ENCODE measurements at places on chromosomes 16 and 17.

DNA sequence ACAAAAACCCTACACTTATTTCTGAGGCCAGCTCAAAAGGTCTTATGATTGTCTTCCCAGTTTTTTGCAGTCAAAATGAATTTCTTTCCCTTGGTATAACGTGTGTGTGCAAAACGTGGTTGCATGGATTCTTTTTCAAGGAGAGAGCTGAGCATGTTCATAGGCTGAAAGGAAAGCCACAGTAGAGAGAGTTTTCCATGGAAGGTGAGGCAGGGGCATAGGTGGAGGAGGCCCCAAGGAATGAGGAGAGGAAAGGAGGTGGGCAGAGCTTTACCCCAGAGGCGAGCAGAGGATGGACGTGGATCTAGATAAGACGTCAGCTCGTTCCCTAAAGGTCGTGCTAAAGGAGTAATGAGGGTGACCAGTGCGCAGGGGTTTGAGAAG, 22.8 kb downstream of the TRPV2 start:
- no peak for DNase-seq

DNA sequence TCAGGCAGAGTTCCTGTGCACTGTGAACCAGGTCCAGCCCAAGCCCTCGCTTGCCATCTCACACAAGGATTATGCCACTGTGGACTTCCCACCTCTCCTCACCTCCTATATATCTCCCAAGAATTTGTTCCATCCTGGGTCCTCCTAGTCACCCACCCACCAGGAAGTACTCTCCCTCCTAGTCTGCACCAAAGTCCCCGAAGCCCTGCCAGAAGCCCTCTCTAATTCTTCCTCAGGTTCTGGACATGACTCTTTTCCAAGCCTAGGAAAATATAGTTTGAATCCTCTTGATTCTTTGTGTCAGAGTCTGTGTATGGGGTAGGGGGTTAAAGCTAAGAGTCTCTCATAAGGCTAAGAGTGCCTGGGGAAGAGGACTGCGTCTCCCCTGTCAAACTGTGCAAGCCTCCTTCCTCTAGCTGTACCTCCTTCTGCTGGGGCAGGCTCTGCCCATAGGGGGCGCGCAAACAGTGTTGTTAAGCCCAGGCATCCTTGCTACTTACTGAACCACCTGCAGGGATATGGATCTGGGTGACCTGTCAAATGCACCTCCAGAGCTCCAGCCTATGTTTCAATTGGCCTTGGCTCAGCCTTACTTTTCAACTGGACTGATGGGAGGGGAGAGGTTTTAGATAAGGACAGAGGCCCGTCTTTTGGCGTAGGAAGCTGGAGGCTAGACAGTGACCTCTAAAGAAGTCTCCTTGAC, 16.6 kb upstream of the DLX4 start:
- peak; percentile 79 for DNase-seq

DNA sequence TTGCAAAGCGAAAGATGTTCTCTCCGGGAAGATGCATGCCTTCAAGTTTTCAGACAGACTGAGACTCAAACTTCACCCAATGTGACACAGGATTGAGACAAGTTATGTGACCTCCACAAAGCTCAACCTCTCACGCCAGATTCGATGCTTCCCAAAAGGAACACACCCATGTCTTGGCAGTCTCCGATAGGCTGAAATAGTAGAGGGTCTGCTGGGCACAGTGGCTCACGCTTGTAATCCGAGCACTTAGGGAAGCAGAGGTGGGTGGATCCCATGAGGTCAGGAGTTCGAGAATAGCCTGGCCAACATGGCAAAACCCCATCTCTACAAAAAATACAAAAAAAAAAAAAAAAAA, 22.1 kb downstream of the ZFHX3 start:
- DNase-seq, result no peak

- no peak for DNase-seq
Measured at GRCh38 chr16:80962879-80963278, 43.8 kb downstream of the CMC2 start.

DNA sequence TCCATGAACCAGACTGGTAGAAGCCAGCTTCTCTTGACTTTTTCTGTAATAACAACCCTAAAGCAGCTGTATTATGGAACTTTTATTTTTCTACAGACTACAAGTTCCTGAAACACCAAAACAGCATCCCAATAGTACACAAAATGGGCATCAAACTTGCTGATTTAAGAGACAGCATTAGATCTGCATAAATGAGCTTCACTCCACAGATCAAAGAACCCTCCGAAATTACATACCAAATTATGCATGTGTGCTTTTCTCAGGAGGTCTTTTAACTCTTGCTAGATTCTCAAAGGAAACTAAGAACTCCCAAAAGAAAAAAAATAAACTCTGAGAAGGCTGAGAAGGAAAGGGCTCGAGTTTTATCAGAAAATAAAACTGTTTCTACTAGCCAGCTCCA, 12.3 kb downstream of the UBE2G1 start:
- DNase-seq, result no peak

- no peak for DNase-seq
Measured at GRCh38 chr17:17525956-17526355, 29.8 kb upstream of the RASD1 start.

DNA sequence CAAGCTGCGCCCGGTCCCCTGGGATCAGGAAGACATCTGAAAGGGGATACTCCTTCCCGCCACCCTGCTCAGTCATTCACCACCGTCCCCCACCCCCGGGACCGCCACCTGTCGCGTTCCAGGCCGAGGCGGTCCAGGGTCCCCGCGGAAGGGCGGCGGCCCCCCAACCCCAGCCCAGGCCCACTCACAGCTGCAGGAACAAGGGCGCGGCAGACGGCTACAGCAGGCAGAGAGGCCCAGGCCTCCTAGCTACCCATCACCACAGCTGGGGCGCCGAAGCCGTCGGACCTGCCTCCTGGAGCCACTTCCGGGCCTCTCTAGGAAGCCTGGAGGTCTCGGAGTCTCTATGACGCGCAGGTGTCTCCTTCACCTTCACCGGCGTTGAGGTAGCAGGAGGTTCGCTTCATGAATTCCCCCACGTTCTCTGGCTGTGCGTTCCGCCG, at the start of gene SDR42E1:
Gene SDR42E1 (minus strand): TSS at position 272 of the 443 bp plus-strand sequence. CDS start 10,612 bp downstream, outside the sequence.
- peak; percentile 73 for DNase-seq

GRCh38 chr16:52460639-52461178, 86.2 kb downstream of the TOX3 start:
- no peak for DNase-seq

GRCh38 chr16:7964744-7965143, 625.6 kb downstream of the TMEM114 start:
- no peak for DNase-seq

- DNase-seq, result no peak
Measured at GRCh38 chr16:87424266-87424665, 32.1 kb downstream of the MAP1LC3B start.

GRCh38 chr16:363110-363765, 7.1 kb downstream of the MRPL28 start:
- DNase-seq, result no peak

DNA sequence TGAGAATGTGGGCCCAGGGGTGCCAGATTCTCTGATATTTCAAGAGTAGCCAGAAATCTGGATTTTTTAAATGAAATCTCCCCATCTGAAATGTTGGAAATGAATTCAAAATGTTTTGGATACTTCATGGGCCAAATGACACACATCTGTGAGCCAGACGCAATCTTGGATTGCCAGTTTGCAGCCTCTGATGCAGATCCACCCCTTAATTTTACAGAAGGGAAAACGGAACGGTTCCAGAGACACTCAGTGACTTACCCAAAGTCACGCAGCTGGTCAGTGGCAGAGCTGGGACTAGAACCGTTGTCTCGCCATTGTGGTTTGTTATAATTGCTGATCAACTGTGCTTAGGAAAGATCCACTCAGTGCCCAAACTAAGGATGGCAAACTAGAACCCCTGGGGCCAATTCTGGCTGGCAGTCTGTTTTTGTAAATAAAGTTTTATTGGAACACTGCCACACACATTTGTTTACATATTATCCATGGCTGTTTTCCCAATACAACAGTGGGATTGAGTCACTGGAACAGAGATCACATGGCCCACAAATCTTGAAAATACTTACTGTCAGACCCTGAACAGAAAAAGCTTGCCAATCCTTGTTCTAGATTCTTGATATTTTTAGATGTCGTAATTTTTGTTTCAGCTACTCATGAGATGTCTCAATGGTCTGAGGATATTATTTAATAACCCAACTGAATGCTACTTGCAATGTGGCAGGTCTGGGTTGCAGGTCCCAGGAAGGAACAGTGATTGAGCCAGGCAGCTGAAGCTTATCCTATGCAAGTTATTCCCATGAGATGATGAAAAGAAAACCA, 143.8 kb downstream of the AXIN2 start:
- DNase-seq, result no peak

DNA sequence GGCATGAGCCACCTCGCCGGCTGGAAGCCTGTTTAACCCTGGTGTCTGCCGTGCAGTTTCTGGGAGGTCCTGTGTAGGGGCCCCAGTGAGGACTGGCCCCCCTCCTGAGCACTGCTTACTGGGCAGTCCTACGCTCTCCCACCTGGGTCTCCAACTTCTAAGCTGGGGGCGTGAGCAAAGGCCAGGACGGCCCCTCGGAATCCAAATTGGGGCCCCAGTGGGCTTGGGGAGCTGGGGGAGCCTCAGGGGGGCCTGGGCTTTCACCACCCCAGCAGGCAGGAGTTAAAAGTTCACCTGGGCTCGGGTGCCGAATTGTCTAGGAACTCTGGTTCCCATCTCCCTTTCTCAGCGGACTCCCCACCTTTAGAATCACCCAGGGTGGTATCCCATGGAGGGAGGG, 7.2 kb upstream of the SLC38A10 start:
- DNase-seq, result no peak

DNA sequence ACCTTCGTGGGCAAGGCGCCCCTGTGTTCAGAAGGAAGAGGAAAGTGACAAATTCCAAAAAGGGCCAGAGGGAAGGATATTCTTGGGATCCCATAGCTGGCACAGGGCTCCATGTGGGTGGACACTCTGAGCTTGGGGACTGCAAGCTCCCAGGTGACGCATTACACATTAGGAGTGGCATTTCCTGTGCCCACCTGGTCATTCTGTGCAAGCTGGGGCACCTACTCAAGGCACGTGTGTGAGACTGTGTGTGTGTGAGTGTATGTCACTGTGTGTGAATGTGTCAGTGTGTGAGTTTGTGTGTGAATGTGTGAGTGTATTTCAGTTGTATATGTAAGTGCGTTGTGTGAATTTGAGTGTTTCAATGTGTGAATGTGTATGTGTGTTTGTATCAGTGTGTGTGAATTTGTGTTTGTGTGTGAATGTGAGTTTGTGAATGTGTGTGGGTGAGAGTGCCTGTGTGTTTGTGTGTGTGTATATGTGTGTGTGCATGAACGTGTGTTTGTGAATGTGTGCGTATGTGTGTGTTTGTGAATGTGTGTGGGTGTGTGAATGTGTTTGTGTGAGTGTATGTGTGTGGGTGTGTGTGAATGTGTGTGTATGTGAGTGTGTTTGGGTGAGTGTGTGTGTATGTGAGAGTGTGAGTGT, 1.6 kb upstream of the CD300A start:
- DNase-seq, result no peak

- DNase-seq, result no peak
Measured at GRCh38 chr16:10495031-10495345, 85.4 kb downstream of the EMP2 start.

DNA sequence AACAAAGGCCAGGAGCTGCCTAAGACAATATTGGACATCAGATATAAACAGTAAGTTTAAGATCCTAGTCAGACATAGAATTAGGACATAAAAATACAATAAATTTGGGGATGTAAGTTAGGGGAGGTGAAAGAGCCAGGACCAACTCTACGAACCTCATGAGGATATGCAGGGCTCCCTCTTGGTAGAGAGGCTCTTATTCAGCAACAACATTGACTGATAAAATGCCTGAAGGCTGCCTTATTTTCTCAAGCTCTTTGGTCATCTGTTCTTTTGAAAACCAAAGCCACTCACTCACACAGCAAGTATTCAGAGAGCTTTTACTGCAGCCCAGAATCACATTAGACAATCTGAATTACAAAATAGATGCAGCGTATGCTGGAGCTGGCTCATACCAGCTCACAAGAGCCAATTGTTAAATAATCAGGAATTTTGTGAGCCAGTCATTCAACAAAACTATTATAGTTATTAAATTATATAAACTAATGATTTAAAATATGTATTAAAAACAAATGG, 108.6 kb upstream of the CLEC3A start:
- DNase-seq, result no peak

DNA sequence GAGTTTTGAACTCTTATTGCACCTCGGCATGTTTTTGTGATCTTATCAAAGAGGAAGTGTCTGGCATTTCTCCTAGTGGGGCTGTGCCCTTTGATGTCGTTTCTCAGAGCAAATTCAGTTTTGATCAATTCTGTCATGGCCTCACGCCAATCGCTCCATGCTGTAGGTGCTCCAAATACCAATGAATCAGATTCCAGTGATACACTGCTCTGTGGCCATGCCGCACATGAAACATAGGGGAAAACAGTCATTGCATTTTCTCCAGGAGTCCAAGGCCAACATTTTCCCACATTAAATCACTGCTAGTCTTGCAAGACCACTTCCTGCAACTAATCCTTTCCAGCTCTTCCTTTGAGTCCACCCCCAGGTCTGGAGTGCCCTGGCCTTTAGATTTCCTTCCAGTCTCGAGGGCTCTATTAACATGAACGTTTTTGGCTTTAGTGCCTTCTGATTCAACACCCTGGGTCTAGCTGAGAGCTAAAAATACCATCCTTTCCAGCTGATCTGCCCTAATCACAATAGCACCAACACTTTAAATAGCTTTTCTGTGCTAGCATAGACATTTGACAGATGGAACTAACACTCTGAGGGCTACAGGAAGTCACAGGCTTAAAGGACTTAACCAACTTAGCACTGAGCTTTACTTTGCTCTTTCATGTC, 18.2 kb upstream of the RASL10B start:
- no peak for DNase-seq

DNA sequence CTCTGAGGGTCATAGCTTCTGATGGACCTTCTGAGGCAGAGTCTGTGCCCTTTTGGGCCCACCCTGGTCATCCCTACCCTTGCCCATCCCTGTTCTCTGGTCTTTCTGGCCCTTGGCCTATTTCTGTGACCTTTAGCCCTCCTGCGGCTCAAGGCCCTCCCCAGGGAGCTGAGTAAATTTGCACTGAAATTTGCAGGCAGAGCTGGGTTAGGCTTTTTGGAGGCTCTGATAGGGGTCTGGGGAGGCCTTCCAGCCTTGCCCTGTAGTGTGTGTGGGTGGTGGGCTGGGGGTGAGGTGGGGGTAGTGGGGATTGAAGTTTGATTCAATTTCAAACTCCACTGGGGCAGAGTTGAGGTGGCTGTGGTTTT, 17.8 kb downstream of the RARA start:
- DNase-seq, result no peak

DNA sequence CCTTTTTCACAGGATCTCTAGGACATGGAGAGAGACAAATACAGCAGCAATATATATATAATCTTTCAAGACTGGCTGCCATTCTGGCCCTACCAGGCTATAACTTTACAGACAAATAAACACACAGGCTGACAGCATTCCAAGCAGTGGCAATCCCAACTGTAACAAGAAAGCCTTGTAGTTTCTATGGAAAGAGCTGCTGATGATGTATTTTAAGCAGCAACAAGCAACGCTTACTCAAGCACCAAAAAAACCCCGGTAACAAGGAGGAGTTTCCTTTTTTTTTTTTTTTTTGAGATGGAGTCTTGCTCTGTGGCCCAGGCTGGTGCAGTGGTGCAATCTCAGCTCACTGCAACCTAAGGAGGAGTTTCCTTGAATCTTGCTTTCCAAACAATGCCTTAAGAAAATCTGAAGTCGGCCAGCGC, 23.2 kb downstream of the LSM12 start:
- DNase-seq, result peak; percentile 19

Measured in CD4-positive, alpha-beta T cell treated with Interleukin-1 beta for 1 hour (primary cell).